ENCODE measurements at places on chromosomes 6 and 20. TPM values are rescaled to one million over a fixed set of nuclear protein-coding genes. Genes with fewer than 3 reads are reported as not detected.

DNA sequence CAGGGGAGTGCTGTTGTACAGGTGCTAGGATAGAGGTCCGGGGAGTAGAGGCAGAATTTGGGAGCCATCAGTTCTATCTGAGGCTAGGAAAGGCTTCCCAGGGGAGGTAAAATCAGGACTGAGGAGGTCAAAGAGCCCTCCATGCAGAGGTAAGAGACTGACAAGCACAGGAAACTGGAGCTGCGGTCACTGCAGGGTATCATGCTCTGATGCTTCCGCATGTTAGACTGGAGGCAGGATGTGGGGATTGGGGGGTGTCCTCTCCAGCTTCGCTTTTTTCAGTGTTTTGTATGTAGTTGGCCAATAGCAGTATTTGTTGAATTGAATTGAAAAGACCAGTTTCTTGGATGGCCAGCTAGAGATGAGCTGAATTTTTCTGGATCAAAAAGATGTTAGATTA is 87.8 kb downstream of the SLC22A3 start:
- no peak for DNase-seq

DNA sequence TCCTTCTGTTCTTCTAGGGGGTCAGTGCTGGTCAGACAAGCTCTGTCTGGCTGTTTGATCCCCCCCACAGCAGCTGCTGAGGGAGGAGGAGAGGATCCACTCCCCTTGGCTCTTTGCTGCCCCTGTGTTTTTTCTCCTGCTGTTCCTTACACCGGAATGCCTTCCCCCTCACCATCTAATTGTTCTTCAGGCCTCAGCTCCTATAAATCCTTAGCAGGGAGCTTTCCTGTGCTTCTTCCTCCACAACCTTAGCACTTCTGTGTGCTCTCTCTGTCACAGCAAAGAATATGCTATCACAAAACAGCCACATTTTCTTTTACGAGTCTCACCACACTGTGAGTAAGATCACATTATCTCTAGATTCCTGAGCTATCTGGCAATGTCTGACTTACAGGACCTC is 196.6 kb downstream of the OTOR start:
- no peak for DNase-seq

ALDH8A1 gene
- 30.9 TPM for polyA plus RNA-seq

OR2J3 gene
- polyA plus RNA-seq = not detected

GRCh38 chr6:21742238-21742660 is 148.7 kb downstream of the SOX4 start:
- DNase-seq = no peak

METTL24 gene
- 14.7 TPM for polyA plus RNA-seq

GRCh38 chr20:4038047-4038459 is 22.7 kb upstream of the RNF24 start:
- DNase-seq = no peak

CLVS2 gene
- polyA plus RNA-seq = 0.33 TPM

THEMIS gene
- 0.08 TPM for polyA plus RNA-seq

DNA sequence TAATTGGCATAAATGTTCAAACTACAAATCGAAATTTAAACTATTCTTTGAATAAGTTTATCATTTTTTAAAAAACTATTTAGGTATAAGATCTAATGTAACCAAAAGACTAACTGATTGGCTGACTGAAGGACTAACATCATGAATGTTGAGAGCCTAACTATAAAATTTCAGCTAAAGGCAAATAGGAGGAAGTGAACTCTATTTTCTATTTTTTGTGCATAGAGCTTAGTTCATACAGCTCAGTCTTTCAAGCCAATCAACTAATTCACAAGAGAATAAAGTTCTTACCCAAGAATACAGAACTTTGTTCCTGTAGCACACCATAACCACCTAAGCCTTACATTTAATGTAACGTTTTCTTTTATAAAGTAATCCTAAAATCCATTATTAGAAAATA is 46.3 kb upstream of the STXBP5 start:
- DNase-seq = no peak

- no peak for DNase-seq
Observed at GRCh38 chr20:44324343-44324742, 12.5 kb upstream of the R3HDML start.

DNA sequence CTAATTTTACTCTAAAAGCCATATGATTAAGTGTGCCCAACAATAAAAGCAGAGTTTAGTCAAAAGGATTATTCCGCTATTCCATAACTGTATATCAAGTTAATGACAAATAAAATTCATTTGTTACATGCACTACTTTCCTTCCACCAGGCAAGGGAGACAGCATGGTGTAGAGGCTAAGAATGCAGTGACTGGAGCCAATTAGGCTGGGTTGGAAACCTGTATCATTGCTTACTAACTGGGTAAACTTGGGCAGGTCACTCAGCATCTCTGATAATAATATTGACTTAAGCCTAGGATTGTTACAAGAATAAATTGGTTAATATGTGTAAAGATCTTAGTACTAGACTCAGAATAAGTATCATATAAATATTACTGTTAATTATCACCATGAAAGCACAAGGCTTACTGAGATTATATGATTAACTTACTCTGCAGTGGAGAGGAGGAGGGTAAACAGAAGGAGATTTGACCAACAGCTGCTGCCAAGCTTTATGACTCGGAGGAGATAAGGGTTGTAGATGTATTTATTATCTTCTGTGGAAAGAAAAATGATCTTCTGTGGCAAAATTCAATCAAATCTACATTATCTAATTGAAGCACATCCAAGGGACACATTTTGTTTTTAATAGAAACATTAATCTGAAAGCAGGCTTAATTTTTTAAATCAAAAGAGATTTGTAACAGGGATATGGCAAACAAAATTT is 1459.9 kb downstream of the GRIK2 start:
- DNase-seq = no peak

SYNDIG1 gene
- polyA plus RNA-seq = 6.5 TPM
